ENCODE measurements at places on chromosomes 5 and 9.

DNA sequence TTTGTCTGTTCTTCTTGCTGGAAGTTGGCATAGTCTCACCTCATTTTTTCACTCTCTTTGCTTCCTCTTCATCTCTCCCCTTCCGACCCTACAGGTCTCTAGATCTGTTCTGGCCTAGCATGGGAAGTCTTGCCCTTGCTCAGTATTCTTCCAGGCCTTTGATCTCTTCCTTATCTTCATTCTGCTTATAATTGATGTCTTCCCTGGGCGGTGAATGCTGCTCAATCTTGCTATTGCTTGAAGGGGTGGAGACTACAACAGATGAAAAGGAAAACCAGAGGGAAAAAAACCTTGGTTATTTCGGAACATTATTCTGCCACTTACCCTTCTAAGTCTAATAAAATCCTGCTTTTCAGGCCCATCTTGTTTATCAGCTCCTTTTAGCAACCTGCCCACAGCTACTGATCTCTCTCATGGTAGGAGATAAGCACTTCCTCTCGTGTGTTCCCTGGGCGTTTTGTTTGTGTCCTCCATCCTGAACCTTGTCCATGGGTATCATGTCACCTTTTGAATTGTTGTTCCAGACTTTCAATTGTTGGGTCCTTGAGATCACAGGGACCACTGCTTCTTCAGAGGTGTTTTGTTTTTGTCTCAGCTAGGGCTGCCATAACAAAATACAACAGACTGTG, 375.6 kb downstream of the ADGRV1 start:
- no peak for DNase-seq

DNA sequence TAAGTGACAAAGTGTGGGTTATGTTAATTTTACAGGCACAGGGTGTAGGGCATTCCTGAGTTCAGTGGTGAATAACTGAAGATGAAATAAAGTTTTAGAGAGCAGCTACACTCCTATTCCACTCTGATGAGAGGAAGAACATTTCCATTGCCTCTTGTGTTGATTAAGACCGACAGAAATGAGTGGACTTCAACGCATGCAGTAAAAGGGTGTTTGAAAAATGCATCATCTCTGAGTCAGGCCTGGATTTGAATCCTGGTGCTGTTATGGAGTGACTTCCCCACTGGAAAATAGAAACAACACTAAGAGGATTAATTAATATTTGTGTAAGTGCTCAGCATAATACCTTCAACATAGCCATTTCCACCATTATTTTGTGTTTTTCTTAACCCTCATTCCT, 86.3 kb downstream of the PRR16 start:
- no peak for DNase-seq

- DNase-seq: no peak
Observed at GRCh38 chr5:148840531-148840930, 14.1 kb downstream of the ADRB2 start.

DNA sequence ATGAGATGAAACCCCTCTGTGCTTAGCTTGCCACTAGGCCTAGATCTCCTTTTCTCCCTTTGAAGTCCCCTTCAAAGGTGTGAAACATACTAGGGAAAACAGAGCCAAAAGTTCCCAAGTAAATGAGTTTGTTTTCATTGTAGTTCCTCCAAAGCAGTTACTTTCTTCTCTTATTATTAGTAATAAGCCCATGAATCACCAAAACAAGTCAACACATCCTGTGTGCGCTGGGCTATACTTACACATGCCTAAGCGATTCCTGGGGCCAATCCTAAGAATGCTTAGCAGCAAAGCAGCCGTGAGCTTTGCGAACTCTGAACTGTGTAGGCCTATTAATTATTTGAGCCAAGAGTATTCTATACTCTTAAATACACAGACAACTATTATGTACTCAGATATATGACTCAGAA, 7.6 kb downstream of the ENC1 start:
- no peak for DNase-seq

GRCh38 chr5:2387634-2388325, 363.7 kb downstream of the IRX2 start:
- DNase-seq: no peak

- DNase-seq: no peak
Observed at GRCh38 chr5:66213533-66213932, 69.4 kb downstream of the SREK1 start.
